A549 treated with Hydrocortisone at 1 μM for 4 hours (cell line): ENCODE measurements at places on chromosomes 6 and 20. TPM values are rescaled to one million over a fixed set of nuclear protein-coding genes. Genes with fewer than 3 reads are reported as not detected.

Gene HLA-DRA
- total RNA-seq: not detected in 5 replicates

Gene ZBP1
- total RNA-seq: not detected in 5 replicates

Gene CST2
- total RNA-seq: 0.59 to 1.2 TPM (median 0.71 TPM) in 5 replicates

Gene NKX2-2
- not detected in 5 replicates for total RNA-seq

Gene SRMS
- 0.11 to 0.15 TPM (median 0.13 TPM) in 5 replicates for total RNA-seq

Gene DYNLT2
- 0.46 to 0.69 TPM (median 0.61 TPM) in 5 replicates for total RNA-seq

Gene FAM209B
- 0.32 to 0.92 TPM (median 0.60 TPM) in 4 of 5 replicates, not detected in the other for total RNA-seq

Gene ADGRF4
- total RNA-seq: 12.7 to 16.6 TPM (median 15.6 TPM) in 5 replicates

Gene PCK1
- 0.03 to 0.17 TPM (median 0.06 TPM) in 5 replicates for total RNA-seq

Gene C6orf15
- 0.09 TPM in 1 of 5 replicates, not detected in the others for total RNA-seq

Gene PRKN
- total RNA-seq: 0.03 to 0.08 TPM in 2 of 5 replicates, not detected in the others

Gene ANKRD6
- 1.5 to 2.4 TPM (median 1.8 TPM) in 5 replicates for total RNA-seq

Gene DEFB132
- not detected in 5 replicates for total RNA-seq

Gene HDGFL1
- total RNA-seq: not detected in 5 replicates

Gene CFAP61
- total RNA-seq: 0.20 to 0.80 TPM (median 0.47 TPM) in 5 replicates

Gene KIAA0408
- total RNA-seq: 5.3 to 7.5 TPM (median 5.6 TPM) in 5 replicates

Gene RFX6
- total RNA-seq: not detected in 5 replicates

Gene APOM
- 2.9 to 3.8 TPM (median 3.4 TPM) in 5 replicates for total RNA-seq

Gene HMGCLL1
- total RNA-seq: 0.08 to 0.24 TPM (median 0.20 TPM) in 5 replicates

Gene OXT
- not detected in 5 replicates for total RNA-seq

Gene SNAI1
- 8.0 to 13.1 TPM (median 11.1 TPM) in 5 replicates for total RNA-seq

Gene LAMA4
- total RNA-seq: 1.1 to 1.5 TPM (median 1.3 TPM) in 5 replicates

Gene ZBTB12
- total RNA-seq: 3.3 to 4.2 TPM (median 3.9 TPM) in 5 replicates

Gene NPBWR2
- not detected in 5 replicates for total RNA-seq

Gene KCNK17
- total RNA-seq: not detected in 5 replicates

Gene FOXC1
- 4.7 to 6.8 TPM (median 6.4 TPM) in 5 replicates for total RNA-seq

Gene C6orf132
- 2.7 to 3.3 TPM (median 3.1 TPM) in 5 replicates for total RNA-seq

Gene PSMG4
- 20.8 to 29.6 TPM (median 28.6 TPM) in 5 replicates for total RNA-seq

Gene IL17A
- not detected in 5 replicates for total RNA-seq

Gene PDYN
- total RNA-seq: not detected in 5 replicates

Gene LHFPL5
- 0.09 to 0.15 TPM (median 0.12 TPM) in 3 of 5 replicates, not detected in the others for total RNA-seq

Gene SLC22A2
- 0.05 to 0.18 TPM (median 0.05 TPM) in 3 of 5 replicates, not detected in the others for total RNA-seq

Gene CENPQ
- 5.6 to 7.6 TPM (median 7.1 TPM) in 5 replicates for total RNA-seq

Gene RRAGD
- total RNA-seq: 3.5 to 4.8 TPM (median 4.6 TPM) in 5 replicates

Gene LY6G5C
- 0.75 to 2.1 TPM (median 1.5 TPM) in 5 replicates for total RNA-seq

Gene CST4
- not detected in 5 replicates for total RNA-seq

Gene PGC
- total RNA-seq: 0.08 to 0.14 TPM (median 0.12 TPM) in 3 of 5 replicates, not detected in the others

Gene BHLHE23
- not detected in 5 replicates for total RNA-seq

Gene HTR1E
- total RNA-seq: not detected in 5 replicates

Gene PEDS1
- total RNA-seq: 47.3 to 56.7 TPM (median 54.5 TPM) in 5 replicates

Gene ZNF334
- total RNA-seq: not detected in 5 replicates
